ENCODE measurements at places on chromosomes 7 and 10.

DNA sequence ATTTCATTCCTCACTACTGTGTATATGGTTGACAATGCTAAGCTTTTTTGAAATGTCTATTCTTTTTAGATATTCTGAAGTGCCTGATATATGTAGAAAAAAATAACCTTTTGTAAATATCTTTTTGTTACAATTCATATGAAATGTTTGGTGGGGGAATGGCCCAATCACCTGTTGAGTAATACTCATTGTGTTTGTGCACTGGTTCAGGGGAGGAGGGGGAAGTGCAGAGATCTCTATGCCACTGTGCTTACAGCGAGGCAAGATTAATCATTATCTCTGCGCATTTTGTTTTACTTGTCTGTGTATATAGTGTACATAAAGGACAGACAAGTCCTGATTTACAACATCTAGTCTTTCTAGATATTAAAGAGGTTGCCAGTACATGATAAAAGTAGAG, 25.2 kb downstream of the NUP42 start:
- no peak for DNase-seq

DNA sequence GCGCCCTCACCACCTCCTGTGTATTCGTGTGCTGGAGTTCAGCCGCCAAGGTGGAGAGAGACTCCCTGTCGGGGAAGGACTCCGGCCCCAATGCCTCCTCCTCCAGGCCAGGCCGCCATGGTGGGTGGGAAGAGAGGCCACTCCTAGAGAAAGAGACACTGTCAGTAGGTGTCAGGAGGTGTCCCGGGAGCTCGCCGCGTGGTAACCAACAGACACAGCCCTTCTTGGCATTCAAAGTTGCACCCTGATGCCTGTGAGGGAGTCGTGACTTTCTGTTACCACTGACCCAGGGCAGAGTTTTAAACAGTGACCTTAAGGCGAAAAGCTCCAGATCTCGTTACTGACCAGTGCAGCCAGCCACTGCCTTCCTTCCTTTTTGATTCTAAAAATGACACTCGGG, 155.2 kb downstream of the CUX1 start:
- no peak for DNase-seq

DNA sequence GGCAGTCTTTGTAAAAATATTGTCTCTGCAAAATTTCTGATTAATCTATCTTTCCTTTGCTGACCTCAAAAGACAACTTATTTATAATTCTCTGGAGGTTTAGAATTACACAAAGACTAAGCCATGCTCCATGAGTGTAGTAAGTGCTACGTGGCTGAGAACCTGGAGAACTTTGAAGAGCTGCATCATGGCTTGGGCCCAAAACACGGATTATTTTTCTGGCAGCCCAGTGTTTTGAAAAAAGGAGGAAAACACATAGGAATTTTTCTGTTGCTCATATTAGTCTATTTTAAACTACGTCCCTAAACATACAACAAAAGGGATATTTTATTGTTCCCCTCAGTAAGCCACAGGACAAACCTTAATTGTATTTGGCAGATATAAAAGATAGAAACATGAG, 360.7 kb upstream of the MYO3A start:
- no peak for DNase-seq

- no peak for DNase-seq
Measured at GRCh38 chr10:109480836-109481235, 442.5 kb downstream of the XPNPEP1 start.

Data from NCI-H1092 (cell line).